Activated CD4-positive, alpha-beta T cell treated with anti-CD3 and anti-CD28 coated beads, Interleukin-2, amount 50 U/mL, for 1 hour (primary cell): ENCODE measurements at places on chromosomes 11 and 22.

DNA sequence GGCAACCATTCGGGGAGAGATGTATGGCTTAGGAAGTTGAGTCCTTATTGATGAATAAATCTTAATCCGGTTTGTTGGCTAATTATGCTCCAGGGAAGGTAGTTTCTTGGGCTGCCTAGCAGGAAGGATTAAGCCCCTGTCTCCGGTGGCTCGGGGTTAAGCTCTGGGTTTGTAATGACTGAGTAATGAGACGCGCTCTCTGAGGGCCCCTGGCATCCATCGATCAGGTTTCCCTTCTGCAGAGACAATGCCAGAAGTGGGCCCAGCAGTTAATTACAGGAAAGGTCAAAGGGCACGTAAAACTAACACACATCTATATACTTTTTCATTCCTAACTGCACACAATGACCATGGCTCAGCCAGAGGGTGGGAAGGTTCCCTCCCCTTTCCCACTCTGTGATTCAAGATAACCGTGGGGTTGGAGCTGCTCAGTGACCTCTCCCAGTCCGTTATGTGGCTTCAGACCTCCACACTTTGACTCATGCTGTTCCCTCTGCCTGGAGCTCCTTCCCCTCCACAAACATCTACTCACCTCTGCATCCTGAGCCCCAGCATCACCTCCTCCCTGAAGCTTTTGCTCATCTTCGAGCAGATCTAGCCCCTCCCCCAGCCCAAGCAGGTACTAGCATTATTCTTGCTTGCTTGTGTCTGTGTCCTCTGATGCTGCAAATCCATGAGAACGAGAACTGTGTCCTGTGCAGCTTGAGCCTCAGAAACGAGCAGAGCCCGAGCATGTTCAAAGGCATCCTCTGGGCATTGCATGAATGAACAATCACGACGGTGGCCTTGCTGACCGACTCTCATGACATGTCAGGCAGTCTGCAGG, 16.6 kb downstream of the SCUBE1 start:
- no peak for DNase-seq

GRCh38 chr11:81197396-81197795, 1536.3 kb downstream of the FAM181B start:
- no peak for DNase-seq

DNA sequence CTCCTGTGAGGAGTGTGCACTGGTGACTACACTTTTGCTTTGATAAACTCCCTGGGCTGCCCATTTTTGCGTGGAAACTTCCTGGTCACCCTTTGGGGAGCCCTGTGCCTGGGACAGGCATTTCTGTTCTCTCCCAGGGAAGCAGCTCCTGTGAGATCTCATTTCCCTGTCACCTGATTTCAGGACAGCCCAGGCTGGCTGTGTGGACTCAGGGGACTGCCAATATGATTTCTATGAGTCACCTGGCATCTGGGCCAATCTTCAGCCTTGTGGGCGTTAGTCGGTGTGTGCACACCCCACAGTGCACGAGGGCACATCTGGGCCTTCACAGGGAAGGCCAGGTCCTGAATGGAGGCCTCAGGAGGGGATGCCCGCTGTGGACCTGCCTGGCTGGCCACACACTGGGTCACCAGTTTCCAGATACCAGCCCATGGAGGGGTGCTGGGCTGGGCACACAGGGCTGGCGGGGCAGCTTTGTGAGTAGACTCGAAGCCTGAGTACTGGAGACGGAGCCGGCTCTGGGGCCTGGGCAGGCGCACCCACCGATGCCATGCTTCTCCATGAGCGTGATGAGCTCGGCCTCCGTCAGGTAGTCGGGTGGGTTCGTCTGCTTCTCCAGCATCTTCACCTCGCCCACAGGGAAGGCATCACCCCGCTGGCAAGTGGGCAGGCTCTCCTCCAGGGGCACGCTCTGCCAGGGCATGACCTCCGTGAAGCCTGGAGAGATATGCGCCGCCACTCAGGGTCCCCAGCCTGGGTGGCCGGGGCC, 9.4 kb upstream of the PPM1F start:
- no peak for DNase-seq

GRCh38 chr22:45587638-45588505, 83.8 kb upstream of the ATXN10 start:
- no peak for DNase-seq

- no peak for DNase-seq
Observed at GRCh38 chr22:37887584-37888378, 18.3 kb upstream of the MICALL1 start.

- no peak for DNase-seq
Observed at GRCh38 chr11:35487532-35488078, 37.8 kb downstream of the PAMR1 start.

GRCh38 chr11:19934828-19935259, 222.2 kb downstream of the NAV2 start:
- DNase-seq: no peak

- no peak for DNase-seq
Observed at GRCh38 chr11:96284917-96285316, 58.1 kb downstream of the MAML2 start.

DNA sequence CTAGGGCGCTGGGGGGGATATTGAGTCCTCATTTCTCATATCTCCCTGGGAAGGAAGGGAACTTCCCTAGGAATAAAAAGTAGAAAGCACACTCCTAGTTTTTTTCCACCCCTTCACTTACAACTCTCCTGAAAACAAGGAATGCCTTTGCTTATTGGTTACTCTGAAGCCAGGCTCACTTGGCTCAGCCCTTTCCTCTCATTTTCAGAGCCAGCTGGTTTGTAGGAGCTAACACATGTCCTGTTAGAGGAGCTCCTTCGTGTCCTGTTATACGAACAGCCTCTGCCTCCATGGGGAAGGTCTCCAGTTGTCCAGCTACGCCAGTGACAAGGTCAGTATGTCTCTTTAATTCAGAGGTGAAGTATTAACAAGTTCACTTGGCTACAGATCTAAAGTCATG, 17.6 kb downstream of the ALKBH8 start:
- DNase-seq: no peak

DNA sequence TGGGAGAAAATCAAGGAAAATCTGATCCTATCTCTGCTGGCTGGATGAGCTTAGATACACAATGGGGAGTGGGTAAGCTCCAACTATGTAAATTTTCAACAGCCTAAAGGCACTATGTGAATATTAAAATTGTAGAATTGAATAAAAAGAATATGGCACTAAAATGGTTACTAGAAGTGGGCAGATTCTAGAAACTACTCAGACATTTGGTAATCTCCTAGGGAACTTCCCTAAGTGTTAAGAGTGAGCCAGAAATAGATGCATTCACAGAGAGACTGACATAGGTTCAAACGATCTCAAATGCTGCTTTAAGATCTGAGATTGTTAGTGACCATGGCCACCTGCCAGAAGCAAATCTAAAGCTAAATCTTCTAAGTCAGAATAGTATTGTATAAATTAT, 4.3 kb upstream of the OR52E1 start:
- no peak for DNase-seq

DNA sequence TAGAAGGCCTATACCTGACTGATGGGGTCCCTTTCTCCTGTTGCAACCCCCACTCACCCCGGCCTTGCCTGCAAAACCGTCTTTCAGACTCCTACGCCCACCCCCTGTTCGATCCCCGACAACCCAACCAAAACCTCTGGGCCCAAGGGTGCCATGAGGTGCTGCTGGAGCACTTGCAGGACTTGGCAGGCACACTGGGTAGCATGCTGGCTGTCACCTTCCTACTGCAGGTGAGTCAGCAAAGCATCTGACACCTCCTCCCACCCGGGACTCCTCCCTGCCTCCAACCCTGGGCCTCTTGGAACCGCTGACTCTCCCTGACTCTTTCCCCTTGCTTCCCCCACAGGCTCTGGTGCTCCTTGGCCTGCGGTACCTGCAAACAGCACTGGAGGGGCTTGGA, 1.2 kb downstream of the ROM1 start:
- DNase-seq: no peak

- DNase-seq: no peak
Observed at GRCh38 chr11:93822359-93822758, 28.1 kb downstream of the VSTM5 start.

- DNase-seq: no peak
Observed at GRCh38 chr11:121367001-121367843, 74.7 kb downstream of the SC5D start.

DNA sequence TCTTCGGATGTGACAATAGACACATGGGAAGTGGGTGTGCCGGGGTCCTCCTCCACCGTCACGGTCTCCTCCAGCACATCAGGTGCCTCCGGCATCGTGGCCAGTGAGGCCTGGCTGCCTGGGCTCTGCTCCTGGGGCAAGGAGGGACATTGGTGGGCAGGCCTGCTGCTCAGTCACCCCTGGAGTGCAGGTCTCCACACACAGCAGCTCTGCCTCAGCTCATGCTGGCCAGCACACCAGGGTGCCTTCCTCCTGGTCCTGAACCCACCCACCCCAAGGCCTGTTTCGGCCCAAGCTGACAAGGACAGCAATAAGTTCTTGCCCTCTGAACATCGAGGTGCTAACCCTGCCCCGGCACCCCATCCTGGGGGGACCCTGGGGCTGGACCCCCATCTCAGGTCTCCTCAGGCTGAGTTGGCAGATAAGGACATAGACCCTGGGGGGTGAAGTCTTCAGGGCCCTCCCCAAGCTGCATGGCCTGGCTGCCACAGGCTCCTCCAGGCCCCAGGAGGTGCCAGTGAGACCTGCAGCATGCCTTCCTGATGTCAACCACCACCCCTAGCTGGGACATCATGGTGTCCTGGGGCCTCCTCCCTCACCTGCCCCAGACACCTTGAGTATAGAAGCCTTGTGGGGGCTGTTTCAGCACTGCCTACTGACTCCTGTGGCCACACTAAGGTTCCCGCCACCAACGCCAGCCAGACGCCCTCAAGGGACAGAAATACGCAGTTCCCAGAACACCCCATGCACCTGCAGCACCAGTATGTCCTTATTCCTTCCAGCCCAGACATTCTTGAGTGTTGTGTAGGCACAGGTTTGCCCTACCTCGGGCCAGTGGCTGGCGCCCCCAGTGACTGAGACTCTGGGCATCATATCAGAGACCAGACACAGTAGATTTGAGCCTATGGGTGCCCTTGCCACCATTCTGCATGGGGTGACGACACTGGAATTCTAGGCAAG, 34.4 kb downstream of the ARVCF start:
- no peak for DNase-seq

GRCh38 chr11:121341609-121342008, 49.0 kb downstream of the SC5D start:
- no peak for DNase-seq

DNA sequence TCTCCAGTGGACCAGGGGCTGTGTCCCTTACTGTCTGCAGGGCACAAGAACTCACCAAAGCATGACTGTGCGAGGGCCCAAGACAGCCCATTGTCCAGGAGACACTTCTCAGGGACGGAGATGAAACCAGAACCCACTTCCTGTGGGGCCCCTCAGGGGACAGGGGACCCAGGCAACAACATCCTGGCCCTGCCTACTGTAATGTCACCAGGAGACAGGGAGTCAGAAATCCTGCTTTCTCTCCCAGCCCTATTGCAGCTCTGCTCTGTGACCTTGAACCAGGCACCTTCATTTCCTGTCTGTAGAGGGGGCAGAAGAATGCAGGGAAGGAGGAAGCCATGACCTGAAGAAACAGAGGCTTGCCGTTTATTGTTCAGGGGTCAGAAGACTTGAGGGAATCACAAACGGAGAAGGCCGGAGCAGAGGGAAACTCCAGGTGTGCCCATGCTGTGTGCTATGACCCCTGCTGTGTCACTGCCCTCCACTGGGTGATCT, 98.0 kb downstream of the NAT10 start:
- DNase-seq: no peak

- no peak for DNase-seq
Observed at GRCh38 chr22:44892803-44893730, 116.7 kb downstream of the PHF21B start.

- DNase-seq: no peak
Observed at GRCh38 chr11:72081821-72082453, 1.3 kb downstream of the LRRC51 start.

DNA sequence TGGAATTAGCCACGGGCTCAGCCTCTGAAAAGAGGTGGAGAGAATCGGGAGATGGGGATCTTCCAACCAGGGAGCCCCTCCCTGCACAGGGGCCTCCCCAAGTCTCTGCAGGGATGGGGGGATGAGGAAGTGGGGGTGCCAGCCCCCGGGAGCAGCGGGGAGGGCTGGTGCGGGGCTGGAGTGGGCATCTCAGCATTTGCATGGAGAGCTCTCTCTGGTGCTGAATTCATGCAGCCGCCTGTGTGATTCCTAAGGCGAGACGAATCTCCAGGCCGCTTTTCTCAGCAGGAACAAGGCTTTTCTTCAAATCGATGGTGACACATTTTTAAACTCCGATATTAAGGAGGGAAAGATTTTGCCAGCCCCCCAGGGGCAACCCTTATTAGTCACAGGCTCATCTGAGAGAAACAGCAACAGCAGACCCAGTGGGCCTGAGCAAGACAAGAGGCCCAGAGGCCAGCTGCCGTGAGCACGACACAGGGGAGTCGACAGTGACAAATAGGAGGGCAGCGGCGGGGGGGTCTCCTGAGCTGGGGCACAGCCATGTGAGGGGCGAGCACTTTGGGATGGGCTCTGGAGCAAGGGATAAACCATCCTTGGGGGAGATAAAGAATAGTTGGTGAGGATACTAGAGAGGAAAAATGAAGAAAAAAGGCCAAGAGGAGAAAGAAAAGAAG, 29.0 kb downstream of the MACROD1 start:
- DNase-seq: no peak

- no peak for DNase-seq
Observed at GRCh38 chr11:12430954-12431595, 53.7 kb downstream of the PARVA start.

DNA sequence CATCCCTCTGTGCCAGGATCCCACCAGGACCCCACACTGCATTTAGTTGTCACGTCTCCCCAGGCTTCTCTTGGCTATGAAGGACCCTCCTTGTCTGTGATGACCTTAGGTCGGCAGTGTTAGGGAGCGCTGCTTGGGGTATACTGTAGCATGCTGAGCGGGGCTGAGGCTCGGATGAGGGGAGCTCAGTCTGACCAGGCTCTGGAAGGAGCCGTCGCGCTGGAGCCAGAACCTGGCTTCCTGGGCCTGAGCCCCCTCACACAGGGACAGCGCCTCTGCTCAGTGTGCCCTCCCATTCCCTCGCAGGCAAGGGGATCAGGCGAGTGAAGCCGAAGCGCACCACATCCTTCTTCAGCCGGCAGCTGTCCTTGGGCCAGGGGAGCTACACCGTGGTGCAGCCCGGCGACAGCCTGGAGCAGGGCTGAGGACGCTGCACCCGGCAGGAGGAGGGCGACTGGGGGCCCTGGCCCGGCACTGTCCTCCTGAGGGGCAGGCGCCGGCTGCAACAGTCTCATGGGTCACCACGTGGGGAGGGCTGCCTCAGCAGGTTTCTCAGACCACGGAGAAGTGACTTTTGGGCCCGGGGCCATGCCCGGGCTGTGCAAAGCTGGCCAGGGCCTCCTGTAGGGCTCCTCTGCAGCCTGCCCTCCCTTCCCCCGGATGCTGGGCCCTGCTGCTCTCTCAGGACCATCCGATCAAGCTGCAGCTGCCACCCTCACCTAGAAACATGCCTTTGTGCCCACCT, 11.5 kb upstream of the NEAT1 start:
- no peak for DNase-seq

- no peak for DNase-seq
Observed at GRCh38 chr22:39466228-39467006, 9.6 kb downstream of the MGAT3 start.
